Ascending aorta (tissue), 2 donors: ENCODE measurements at places on chromosomes 5 and 9.

GRCh38 chr9:116685166-116685565 is 1.9 kb upstream of the TRIM32 start:
- DNase-seq, result no peak

DNA sequence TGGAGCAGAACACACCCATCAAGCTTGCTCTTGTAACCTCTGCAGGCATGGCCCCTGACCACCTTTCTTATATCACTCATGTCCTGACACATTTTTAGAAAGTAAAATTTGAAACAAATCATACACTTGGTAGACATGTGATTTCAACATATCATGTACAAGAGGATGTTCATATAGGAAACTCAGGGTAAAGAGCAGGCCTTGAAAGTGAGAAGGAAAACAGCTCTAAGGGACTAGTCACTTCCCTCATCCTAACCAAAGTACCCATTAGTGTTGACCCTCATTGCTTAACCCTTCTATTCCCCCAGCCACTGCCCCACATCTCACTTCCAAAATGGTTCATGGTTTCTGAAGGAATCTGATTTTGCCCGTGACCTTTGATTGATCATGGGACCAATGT is 492.4 kb upstream of the KLF4 start:
- DNase-seq, result no peak

DNA sequence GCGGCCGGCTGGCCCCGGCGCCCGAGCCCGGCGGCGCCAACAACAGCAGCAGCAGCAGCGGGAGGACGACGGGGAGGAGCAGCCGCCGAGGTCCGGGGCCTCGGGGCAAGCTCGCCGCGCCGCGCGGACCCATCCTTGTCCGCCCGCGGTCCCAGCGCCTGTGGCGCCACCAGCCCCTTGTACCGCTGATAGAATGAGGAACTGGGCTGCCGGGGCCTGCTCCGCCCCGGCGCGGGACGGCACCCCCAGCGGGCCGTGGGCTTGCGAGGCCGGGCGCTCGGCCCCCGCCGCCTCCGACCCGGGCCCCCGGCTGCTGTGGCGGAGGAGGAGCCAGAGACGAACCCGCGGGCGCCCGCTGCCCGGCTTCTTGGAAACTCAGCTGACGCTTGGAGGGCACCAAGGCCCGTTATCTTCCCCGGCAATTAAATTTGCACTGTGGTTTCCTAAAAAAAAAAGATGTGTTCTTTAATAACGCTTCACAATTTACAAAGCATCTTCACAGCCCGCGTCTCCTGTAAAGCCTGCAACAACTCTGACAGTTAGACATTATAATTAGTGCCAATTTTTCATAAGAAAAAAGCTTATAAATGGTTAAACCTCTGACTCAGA is at the start of gene ARSB:
TSS of gene ARSB (minus strand) at position 195 of the 609 bp plus-strand sequence. CDS start at position 133, 62 bp downstream.
- no peak for DNase-seq

- peak; percentile 77 for DNase-seq
Measured at GRCh38 chr9:94865582-94866452, 139.3 kb downstream of the AOPEP start.

DNA sequence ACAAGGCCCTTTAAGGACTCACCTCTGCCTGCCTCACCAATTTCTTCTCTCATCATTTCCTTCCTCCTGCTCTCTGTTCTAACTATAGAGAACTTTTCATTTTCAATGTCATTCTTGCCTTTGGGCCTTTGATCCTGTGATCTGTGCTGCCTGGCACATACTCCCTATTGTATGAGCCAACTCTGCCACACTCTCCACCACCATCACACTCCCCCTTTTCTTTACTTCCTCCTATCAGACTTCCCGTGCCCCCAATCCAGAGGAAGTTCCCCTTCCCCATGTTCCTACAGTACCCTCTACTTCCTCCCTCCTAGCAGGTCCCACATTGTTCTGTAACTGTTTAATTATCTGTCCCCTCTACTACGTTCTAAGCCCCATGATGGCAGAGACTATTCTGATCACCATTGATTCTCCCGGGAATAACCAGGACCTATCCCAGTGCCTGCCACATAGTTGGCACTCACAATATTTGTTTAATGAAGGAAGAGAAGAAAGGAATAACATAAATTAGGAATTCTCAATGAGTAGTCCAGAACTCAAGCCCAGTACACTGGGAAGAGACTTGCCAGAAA is 27.5 kb downstream of the ADAM19 start:
- no peak for DNase-seq

GRCh38 chr5:119402081-119402480 is 46.3 kb downstream of the TNFAIP8 start:
- DNase-seq, result no peak

DNA sequence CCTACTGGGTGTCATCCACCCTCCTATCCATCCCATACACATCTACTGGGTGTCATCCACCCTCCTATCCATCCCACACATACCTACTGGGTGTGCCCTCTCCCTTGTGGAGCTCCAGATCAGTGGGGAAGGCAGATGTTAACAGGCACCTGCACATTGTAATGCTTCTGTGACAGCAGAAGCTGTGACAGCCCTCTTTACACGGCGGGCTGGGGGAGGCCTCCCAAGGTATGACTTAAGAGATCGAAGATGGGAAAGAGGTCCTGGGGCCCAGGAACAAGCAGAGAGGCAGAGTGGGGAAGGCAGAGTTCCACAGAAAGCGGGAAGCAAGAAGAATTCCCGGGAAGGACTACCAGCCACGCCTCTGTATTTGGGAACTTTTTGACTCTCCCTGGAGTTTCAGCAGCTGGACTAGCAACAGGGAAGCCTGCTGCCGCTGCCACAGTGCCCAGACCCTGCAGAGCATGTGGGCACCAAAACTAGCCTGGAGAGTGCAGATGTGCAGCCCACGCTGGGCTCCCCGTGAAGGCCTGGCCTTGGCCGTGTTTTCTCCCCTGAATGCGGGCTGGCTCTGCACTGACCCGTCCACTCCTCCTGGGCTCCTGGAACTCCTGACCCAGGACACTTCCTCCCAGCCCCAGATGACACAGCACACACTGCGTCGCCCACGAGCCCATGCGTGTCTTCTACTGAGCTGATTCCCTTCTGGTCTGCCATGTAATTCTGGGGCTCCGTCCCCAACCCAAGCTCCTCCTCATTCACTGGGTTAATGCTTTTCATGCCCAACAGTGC is 9.3 kb downstream of the TOR1A start:
- DNase-seq, result no peak

- no peak for DNase-seq
Measured at GRCh38 chr9:119418721-119419120, 49.5 kb upstream of the BRINP1 start.

- no peak for DNase-seq
Measured at GRCh38 chr9:138063785-138064184, 186.2 kb downstream of the CACNA1B start.

- no peak for DNase-seq
Measured at GRCh38 chr5:79241535-79241979, 5.6 kb downstream of the JMY start.

- no peak for DNase-seq
Measured at GRCh38 chr5:93899026-93899600, 157.7 kb upstream of the POU5F2 start.

GRCh38 chr5:78696637-78697036 is 48.1 kb upstream of the LHFPL2 start:
- no peak for DNase-seq

- no peak for DNase-seq
Measured at GRCh38 chr5:81516091-81516490, 122.2 kb upstream of the ACOT12 start.

- no peak for DNase-seq
Measured at GRCh38 chr5:123610209-123610608, 98.2 kb downstream of the CSNK1G3 start.

GRCh38 chr9:128276574-128277270 is 646 bp downstream of the SWI5 start:
- peak; percentile 72 for DNase-seq

GRCh38 chr9:137552022-137552768 is 516 bp downstream of the MRPL41 start:
- no peak for DNase-seq

DNA sequence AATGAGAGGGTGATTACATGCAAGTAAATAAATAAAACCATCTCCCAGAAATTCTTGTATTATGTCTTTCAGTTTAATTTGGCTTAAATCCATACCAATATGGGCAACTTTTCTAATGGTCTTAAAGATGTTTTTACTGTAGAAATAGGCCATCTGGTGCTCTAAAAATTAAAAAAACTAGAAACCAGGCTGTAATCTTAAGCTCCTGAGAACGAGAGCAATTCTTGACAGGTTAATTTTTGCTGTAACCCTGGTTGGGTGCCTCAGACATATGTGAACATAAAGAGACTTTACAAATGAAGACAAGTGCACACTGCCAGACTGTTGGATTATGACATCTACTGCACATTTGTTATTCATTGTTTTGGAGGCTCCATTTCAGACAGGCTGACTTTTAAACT is 246.8 kb upstream of the DAB2 start:
- DNase-seq, result no peak
